ENCODE measurements at places on chromosomes 13 and 19. TPM values are rescaled to one million over a fixed set of nuclear protein-coding genes. Genes with fewer than 3 reads are reported as not detected.

Gene TPTE2
- 0.15 TPM for total RNA-seq

Gene FOSB
- total RNA-seq: 3.4 TPM

Gene SPHK2
- 36.2 TPM for total RNA-seq

Gene FPR1
- 0.69 TPM for total RNA-seq

Gene CEACAM7
- total RNA-seq: 919 TPM

Gene ZNF865
- 12.9 TPM for total RNA-seq

Gene SMIM17
- not detected for total RNA-seq

Gene KIR2DL4
- total RNA-seq: not detected

Gene CCDC194
- total RNA-seq: not detected

Gene ATP8A2
- total RNA-seq: 0.64 TPM

Gene APC2
- 0.05 TPM for total RNA-seq

Gene CGB8
- not detected for total RNA-seq

Gene ADPRHL1
- 4.6 TPM for total RNA-seq

Gene KIRREL2
- not detected for total RNA-seq

Gene ZNF471
- 2.1 TPM for total RNA-seq

Gene STXBP2
- 166 TPM for total RNA-seq

Gene MBD3L2B
- total RNA-seq: not detected

Gene ERICH4
- total RNA-seq: not detected

Gene RAP2A
- total RNA-seq: 38.2 TPM

Gene ZNF260
- total RNA-seq: 6.4 TPM

Gene ERICH6B
- total RNA-seq: not detected

Gene MBNL2
- total RNA-seq: 61.8 TPM

Gene FFAR2
- total RNA-seq: 0.22 TPM

Gene FARP1
- total RNA-seq: 39.1 TPM

Gene KEAP1
- 53.2 TPM for total RNA-seq

Gene OLFM2
- 1.9 TPM for total RNA-seq

Gene REEP6
- total RNA-seq: 6.4 TPM

Gene ARHGEF1
- total RNA-seq: 98.7 TPM

Gene KLK6
- not detected for total RNA-seq

Gene GPR108
- 92.0 TPM for total RNA-seq

Gene MAP3K10
- total RNA-seq: 10.9 TPM

Gene FGF22
- total RNA-seq: not detected

Gene CCDC122
- 5.4 TPM for total RNA-seq

Gene CYP2F1
- total RNA-seq: not detected

Gene ZNF665
- total RNA-seq: 2.2 TPM

Gene SLAIN1
- 3.5 TPM for total RNA-seq

Gene SPART
- 5.0 TPM for total RNA-seq

Gene OVOL3
- not detected for total RNA-seq

Gene MED29
- total RNA-seq: 22.8 TPM

Gene GPR4
- total RNA-seq: 2.0 TPM

Gene ASPDH
- not detected for total RNA-seq

Gene SCEL
- 2.2 TPM for total RNA-seq

Gene CEACAM16
- total RNA-seq: 0.52 TPM

Gene NUDT19
- total RNA-seq: 25.1 TPM

Gene THSD8
- 18.5 TPM for total RNA-seq

Gene FCAR
- total RNA-seq: not detected

Gene TTC9B
- total RNA-seq: 0.30 TPM

Gene HRC
- total RNA-seq: 0.53 TPM

Measured in colonic mucosa (tissue), 4 donors.